ENCODE measurements at places on chromosomes 1 and 21.
A peak's percentile ranks its signal among the peaks of the same experiment; 100 is the strongest.

GRCh38 chr1:91900562-91900961 lies 14.6 kb upstream of the TGFBR3 start:
- no peak for DNase-seq

DNA sequence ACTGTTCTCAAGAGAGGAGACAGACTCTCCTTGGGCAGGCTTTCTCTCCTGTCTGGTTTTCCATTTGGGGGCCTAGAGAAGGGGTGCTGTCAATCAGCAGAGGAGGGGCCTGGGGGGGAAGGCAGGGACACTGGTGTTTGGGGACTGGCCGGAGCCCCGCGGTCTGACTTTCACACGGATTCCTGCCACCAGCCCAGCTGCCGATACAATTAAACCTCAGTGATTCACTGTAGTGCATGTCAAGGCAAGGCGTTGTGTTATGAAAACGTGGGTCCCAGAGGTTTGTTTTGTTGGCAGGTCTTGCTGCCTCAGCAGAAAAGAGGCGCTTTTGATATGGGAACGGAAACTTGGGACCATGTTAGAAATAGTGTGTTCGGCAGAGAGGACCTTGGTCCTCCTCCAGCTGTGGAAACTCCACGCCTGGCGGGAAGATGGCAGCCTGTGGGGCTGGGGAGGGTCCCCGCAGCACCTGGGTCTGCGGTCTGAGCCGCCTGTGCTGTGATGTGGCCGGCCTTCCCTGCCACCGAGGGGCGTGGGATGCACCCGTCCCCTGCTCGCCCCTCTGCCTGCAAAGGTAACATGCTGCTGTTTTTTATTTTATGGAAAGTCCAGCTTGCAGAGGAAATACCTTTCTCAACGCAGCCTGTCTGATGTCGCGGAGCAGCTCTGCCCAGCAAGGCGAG lies 47.6 kb downstream of the SPSB1 start:
- DNase-seq: no peak

- no peak for DNase-seq
Observed at GRCh38 chr1:114149211-114149610, 4.5 kb downstream of the SYT6 start.

DNA sequence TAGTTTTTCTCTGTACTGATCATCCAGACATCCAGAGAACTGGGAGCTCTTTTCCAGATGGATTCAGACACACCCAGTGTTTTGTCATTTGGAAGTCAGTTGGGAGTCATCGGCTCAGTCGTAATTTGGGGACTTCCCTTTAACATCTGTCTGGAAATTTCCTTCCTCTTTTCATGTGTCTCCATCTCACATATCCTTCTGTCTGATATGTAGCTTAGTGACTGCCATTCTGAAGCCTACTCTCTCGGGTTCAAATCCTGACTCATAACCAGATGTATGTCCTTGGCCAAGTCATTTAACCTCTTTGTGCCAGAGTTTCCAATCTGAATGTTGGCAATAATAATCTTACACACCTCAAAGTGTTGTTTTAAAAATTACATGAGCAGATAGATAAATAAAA lies 3.0 kb downstream of the MORC3 start:
- DNase-seq: no peak

DNA sequence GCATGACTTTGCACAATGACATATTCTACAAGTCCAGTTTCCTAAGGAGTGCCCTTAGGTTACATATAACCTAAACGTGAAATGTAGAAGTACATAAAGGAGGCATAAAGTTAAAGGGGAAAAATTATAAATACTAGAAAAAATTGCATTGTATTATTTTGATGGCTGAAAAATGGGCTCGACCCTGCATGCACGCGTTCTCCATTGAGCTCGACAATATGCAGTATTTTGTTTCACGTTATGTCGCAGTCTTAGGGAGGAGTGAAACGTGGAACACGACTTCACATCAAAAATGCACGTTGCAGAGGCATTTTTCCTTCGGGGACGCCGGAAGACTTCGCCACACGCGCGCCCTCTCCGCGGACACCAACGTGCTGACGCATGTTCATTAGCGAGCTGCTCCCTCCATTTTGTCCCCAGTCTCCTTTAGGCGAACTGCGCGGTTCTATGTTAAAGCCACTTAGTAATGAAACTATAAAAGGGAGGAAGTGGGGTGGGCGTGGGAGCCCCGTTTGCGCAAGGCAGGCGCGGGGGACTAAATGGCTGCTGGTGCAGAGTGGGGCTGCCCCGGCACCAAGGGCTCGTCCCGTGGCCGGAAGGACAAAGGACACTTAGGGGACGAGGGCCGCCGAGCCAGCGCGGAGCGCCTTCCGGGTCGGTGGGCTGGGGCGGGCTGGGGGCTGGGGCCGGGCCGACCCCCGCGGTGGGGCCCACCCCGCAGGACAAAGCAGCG lies 749 bp upstream of the COX20 start:
- no peak for DNase-seq

DNA sequence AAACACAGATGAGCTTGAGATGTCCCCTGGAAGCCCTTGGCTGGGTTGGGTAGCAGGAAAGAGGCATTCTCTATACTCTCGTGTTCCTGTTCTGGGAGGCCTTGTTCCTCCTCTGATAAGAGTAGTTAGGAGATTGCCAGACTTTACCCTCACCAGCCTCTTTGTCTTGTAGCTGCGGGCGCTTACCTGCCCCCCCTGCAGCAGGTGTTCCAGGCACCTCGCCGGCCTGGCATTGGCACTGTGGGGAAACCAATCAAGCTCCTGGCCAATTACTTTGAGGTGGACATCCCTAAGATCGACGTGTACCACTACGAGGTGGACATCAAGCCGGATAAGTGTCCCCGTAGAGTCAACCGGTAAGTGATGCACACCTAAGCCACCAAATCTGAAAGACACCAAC lies 5.2 kb downstream of the AGO1 start:
- DNase-seq: no peak

DNA sequence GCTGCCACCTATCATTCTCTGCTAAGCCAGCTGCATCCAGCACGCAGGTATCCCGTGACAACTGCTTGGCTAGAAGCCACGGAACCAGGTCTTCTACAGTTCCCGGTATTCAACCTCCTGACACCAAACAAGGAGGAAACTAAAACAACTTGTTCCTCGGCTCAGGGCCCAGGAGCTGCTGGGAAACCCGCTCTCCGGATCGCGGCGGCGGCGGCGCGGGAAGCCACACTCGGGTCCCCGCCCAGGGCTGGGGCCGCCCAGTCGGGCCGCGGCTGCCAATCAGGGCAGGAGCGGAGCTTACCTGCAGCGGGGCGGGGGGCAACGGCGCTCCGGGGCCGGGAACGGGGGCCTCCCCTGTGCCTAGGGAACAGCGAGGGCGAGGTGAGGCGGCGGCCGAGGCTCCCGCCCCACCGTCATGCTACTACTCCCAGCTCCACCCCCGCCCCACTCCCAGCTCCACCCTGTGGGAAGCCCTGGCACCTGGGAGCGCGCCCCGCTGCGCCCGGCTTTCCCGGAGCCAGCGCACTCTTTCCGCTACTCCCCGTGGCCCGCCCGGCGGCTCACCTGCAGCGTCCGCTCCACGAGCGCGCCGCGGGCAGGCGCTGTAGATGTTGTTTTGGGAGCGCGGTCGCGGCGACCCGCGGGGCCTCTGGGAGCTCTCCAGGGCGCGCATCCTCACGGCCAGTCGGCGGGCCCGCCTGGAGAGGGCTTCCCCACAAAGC lies 12.1 kb downstream of the IL24 start:
- DNase-seq: peak; percentile 81

DNA sequence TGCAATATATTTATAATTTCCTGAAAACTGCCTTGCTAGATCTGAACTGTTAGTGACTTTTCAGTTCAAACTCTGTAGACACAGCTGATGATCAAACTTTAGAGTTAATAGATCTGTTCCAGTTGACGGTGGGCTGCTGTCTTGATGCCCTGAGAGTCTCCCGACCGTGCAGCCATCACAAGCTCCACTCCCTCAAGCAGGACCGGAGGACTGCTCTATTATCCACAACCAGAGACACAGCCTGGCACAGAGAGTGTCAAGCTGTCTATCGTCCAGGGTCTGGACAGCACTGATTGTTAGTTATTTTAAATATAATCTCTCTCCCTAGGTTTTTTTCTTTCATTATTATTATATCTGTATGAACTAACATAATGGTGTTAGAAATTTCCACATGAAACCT lies 8.0 kb downstream of the CHODL start:
- DNase-seq: no peak

DNA sequence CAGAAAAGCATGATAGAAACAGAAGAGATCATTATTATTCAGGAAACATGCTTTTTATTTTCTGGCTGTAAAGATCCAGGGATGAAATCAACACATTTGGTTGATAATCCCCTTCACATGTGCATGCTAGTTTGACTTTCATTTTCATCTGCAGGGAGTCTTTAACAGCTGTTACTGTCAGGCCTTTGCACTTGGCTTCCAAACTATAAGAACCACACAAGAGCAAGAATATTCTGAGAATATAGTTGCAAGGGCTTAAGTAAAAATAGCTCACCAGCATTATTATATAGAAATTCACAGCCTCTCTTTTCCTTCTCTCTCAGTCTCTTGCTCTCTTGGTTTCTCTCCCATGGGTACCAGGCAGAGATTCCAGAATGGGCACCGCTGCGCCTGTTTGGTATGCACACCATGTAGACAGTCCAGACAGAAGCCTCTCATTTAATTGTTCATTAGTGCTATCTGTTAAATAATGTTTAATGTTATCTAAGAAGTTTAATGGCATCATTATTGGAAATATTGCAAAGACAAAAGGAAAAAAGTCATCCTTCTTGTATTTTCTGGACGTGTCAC lies 622.3 kb upstream of the PLXNA2 start:
- no peak for DNase-seq

- DNase-seq: peak; percentile 93
Observed at GRCh38 chr1:54407404-54408146, 1.4 kb upstream of the SSBP3 start.

DNA sequence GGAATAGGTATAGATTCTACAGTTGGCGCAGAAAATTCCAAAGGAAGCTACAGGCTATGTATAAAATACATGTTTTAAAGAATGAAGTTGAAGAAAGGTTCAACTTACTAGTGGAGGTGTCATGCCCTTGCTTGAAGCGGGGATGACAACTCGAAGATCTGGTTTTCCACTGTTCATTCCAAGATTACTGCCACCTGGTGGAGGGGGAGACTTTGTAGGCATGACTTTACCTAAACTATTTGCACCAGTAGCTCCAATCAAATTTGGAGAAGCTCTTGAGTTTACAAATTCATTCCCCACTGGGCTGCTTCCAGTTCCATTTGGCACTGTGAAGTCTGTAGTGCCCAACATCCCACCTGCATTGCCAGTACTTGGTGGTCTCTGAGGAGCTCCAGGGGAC lies 81.7 kb downstream of the AXDND1 start:
- no peak for DNase-seq

DNA sequence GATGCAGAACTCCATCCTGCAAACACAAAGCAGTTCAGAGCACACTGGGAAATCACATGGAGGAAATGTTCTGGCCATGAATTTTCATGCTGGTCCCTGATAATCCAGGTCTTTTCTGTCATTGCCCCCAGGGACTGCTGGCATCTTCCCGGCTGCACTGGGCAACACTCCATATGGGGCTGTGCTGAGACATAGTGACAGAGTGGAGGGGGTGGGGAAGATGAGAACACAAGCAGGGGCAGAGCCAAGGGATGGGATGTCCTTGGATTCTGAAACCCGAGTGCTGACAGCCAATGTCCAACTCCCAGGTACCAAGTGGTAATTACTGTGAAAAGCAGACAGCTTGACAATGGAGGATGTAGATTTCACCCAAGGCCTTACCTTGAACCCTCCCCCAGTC lies 185.7 kb downstream of the HIVEP3 start:
- DNase-seq: no peak

GRCh38 chr1:94745742-94746141 lies 74.4 kb upstream of the SLC44A3 start:
- DNase-seq: no peak

- DNase-seq: no peak
Observed at GRCh38 chr1:1340185-1340584, 9.0 kb downstream of the DVL1 start.

GRCh38 chr1:73914951-73915350 lies 283.0 kb downstream of the LRRIQ3 start:
- no peak for DNase-seq

DNA sequence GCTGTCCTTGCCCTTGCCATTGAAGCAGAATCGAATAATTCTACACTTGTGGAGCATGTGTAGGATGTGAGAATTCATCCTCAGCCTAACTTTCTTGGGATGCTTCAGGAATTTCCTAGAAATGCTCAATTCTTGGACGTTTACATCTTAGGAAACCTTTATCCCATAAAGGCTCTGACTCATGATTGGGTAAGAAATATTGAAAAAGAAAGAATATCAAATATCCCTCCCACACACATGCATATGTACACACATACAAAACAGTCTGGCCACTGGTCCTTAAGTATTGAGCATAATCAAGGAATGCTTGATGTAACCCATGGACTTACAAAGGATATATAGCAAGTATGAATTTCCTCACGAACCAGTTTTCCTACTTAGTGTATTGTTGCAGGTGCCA lies 83.9 kb upstream of the IPO9 start:
- DNase-seq: no peak
